Fibroblast of the aortic adventitia (primary cell): ENCODE measurements at places on chromosomes 2 and 18. TPM values are rescaled to one million over a fixed set of nuclear protein-coding genes. Genes with fewer than 3 reads are reported as not detected.

The FLACC1 gene
- 1.2 and 3.6 TPM in 2 replicates for total RNA-seq

The REG3G gene
- total RNA-seq: not detected in 2 replicates

The SERPINB11 gene
- total RNA-seq: not detected in 2 replicates

The GAREM1 gene
- total RNA-seq: 2.4 and 5.5 TPM in 2 replicates

The ANKRD62 gene
- total RNA-seq: not detected in 2 replicates

The TRIB2 gene
- 39.9 and 112 TPM in 2 replicates for total RNA-seq
